ENCODE measurements at places on chromosomes 16 and 17.

- DNase-seq: no peak
Measured at GRCh38 chr17:28718333-28719020, 809 bp upstream of the RAB34 start.

- no peak for DNase-seq
Measured at GRCh38 chr17:32904891-32905290, 23.1 kb upstream of the TMEM98 start.

DNA sequence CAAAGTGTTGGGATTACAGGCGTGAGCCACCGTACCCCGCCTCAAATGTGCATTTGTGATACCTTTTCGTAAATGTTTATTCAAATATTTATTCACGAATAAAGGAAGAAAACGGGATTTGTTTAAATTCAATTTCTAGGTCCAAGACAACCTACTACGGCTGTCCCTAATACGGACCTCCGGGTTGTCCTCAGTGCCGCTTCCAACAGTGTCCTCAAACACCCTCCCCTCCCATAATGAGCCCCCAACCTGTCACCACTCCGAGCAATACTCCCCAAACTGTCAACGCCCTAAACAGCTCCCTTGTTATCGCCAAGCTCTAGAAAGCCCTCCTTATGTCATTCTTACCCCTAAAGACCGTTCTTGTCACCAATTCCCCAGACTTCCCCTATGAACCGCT is 539 bp upstream of the GABARAPL2 start:
- no peak for DNase-seq

DNA sequence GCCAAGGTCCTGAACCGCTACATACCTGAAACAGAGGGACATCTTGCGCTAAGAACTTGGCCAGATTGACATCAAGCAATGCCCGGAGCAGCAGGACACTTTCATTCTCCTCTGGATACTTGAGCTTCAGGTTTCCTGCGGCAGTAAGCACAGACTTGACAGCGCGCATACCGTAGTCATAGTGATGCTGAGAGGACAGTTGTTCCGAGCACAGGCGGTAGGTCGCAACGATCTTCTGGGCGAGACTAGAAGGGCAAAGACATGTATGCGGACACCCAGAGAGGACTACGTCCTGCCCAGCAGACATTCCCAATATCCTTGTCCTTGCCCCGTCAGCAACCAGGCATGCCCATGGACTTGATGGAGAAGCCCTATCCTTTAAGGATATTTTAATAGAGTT is 112.9 kb downstream of the DNAH3 start:
- no peak for DNase-seq

GRCh38 chr17:58353389-58353825 is 1.4 kb upstream of the SUPT4H1 start:
- DNase-seq: no peak

DNA sequence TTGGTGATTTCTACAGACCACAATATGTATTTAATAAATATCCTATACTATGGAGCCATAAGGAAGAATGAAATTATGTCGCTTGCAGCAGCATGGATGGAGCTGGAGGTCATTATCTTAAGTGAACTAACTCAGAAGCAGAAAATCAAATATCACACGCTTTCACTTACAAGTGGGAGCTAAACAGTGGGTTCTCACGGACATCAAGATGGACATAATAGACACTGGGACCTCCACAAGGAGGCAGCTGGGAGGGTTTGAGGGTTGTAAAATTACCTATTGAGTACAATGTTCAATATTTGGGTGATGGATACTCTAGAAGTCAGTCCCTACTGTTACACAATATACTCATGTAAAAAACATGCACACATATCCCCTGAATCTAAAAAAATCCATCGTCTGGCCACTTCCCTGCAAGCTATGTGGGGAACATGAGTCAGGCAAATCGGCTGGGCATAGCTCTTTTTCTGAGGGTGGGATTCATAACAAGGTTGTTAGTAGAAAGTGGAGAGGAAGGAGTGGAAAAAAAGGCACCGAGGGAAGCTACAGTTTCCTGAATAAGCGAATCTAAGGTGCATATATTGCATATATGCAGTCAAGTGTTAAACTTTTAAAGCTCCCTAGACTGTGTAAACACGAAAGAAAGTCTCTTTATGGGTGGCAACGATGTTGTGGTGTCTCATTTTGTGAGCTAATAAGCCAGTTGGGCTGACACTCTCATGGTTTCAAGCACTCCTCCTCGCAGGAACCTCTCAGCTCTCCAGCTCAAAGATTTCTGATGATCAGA is 135.2 kb upstream of the CPHXL start:
- no peak for DNase-seq

DNA sequence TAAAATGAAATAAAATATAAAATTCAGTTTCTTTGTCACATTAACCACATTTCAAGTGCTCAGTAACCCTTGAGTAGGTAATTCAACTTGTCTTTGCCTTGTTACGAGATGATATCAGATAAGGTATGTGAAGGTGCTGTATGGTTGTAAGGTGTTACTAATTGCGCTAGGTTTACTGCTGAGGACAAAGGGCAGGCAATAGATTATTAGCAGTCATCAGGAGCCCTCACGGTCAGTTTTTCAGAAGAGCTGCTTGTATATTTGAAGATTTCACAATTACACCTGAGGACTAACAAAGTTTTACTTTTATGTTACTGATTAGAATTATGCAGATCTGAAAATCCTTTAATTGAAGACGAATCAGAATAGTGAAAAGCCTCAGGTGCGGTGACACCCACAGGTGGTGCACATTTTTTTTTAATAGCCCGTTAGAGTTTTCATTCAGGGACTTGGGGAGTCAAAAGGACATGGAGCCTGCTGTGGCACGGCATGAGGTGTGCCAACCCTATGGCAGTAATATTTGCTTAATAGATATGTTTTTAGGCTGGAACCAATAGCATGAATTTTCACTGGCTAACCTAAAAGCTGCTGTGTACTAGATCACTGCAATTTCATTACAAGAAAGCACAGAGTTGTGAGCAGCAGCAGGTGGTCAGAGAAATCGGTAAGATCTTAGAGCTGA is 16.4 kb downstream of the NDEL1 start:
- DNase-seq: no peak

- no peak for DNase-seq
Measured at GRCh38 chr17:75774991-75775668, 9.5 kb upstream of the UNK start.

GRCh38 chr17:9693755-9694154 is 48.4 kb downstream of the USP43 start:
- no peak for DNase-seq

DNA sequence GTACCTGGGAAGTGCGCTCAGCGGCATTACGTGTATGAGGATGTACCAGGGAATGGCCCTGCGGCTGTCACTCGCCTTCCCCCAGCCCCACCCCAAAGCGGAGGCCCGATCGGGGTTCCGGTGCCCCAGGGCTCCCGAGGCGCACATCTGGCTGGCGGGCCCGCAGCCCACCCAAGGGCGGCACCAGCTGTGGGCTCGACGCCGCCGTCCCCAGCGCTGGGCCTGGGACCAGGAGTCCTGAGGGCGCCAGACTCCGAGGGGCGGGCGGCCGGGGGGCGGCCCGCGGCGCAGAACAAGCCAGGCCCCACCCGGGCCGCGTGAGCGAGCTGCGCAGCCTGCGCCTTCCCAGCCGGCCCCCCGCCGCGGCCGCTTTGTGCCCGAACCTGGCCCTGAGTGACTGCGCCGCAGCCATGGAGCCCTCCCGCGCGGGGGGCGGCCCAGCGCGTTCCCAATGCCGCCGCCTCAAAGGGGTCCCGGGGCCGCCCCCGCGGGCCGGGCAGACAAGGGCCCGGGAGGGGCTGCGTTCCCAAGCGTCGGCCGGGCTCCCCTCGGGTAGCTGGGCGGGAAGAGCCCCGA is 17.4 kb downstream of the ZNF423 start:
- no peak for DNase-seq

DNA sequence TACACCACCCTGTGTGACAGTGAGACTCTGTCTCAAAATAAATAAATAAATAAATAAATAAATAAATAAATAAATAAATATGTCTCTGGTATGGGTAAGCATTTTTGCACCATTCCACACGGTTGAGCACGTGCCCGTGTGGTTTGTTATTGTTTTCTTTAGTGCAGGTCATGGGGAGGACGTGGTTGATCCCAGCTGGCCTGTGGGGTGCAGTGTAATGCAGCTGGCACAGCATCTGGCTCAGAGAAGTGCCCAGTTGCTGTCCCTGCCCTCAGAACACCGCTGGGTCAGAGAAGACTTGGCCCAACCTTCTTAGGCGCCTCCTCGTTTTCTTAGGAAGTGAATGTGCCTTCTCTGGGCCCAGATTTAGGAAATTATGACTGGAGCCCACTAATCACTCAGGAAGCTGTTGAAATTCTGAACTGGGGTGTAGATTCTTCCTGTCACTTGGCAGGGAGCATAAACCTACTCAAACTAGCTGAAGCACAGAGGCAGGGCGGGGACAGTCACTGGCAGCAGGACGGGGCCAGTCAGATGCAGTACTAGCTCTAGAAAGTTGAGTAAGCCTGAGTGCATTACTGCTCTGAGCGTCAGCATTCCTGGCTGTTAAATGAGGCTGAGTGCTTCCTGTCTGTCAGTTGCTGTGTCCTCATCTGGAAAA is 85.9 kb downstream of the SNX29 start:
- DNase-seq: no peak
